ENCODE measurements at places on chromosomes 7 and 10.

DNA sequence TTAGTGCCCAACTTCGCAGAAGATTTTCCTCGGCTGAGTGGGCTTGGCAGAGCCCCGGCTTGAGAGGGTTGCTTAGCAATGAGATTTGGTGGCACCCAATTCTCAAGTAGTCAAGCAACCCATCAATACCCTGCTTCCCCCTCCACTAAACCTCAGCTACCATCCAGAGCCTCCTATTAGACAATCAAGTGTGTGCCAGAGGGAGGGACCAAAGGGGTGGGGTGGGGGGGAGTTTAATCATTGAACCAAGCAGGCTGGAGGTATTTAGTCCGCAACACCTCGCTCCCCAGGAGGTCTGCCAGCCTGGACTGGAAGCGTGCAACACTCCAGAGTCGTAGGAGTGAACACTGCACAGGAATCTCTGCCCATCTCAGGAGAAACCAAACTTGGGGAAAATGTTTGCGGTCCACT is at the start of gene HKDC1:
Gene HKDC1, plus strand, starts transcription at position 292 of the 411 bp plus-strand sequence. Its CDS starts 104 bp downstream, at position 396.
- no peak for DNase-seq

GRCh38 chr7:114217026-114217806 is 197.4 kb upstream of the FOXP2 start:
- no peak for DNase-seq

DNA sequence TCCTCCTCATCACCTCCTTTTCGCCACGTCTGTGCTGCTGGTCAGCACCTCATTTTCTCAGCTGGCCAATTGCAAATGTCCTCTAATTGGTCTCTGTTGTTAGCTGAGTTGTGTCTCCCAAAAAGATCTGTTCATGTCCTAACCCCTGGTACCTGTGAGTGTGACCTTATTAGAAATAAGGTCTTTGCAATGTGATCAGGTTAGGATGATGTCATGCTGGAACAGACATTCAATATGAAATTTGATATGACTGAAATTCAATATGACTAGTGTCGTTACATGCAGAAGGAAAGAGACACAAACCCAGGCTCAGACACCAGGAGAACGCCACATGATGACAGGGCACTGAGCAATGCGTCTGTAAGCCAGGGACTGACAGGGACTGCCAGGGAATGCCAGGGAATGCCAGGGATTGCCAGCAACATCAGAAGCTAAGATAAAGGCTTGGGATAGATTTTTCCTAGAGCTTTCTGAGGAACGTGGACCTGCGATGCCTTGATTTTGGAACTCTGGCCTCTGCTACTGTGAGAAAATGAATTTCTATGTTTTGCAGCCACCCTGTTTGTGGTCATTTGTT is 77.5 kb upstream of the CXCL12 start:
- DNase-seq = no peak

DNA sequence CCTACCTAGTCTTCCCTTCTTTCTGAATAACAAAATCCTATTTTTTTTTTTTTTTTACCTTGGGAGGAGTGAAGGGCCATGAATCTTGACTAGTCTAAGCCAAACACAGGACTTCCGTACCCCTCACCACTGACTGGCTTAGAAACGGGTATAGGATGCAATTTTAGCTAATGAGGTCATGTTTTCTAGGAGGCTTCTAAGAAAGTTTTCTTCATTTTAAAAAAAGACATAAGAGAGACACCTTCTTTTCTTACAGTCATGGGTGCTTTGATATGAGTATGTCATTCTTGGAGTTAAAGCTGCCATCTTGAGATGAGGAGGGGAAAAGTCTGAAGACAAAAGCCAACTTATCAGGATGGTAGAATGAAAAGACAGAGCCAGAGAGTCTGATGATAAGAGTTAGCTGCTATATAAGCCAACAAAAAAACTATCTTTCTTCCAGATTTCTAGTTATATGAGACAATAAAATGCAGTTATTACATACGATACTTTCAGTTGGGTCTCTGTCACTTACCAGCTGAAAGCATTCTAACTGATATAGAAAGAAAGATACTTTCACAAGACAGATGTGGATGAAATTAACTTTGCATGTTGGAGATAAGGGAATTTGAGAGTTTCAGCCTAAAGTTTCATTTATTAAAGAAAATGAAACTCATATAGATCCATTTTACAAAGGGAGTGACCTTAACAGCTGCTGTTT is 34.0 kb downstream of the ZNF438 start:
- DNase-seq = no peak
